AG08395 (cell line): ENCODE measurements at places on chromosomes 7 and 10.

DNA sequence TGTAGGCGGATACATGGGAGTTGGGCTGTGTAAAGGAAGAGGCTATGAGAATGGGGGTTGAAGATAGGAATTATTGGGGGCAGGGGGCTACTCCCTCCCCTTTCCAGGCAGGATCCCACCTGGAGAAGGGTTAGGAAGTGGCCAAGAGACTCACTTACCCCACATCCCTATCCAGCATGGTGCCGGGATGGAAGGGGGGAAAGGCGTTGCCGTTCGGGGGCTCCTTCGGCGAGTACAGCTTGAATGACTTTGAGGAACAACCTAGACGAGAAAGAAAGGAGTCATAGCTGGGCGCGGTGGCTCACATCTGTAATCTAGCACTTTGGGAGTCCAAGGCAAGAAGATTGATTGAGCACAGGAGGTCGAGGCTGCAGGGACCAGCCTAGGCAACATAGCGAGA, 8.9 kb downstream of the LDB1 start:
- DNase-seq = no peak

- DNase-seq = no peak
Observed at GRCh38 chr7:13139436-13139835, 452.0 kb downstream of the ARL4A start.

DNA sequence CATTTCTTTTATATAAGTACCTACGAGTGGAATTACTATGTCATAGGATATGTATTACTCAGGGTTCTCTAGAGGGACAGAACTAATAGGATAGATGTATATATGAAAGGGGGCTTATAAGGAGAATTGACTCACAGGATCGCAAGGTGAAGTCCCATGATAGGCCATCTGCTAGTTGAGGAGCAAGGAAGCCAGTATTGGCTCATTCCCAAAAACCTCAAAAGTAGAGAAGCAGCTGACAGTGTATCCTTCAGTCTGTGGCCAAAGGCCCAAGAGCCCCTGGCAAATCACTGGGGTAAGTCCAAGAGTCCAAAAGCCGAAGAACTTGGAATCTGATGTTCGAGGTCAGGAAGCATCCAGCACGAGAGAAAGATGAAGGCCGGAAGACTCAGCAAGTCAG, 59.8 kb downstream of the GALNT17 start:
- DNase-seq = no peak

GRCh38 chr7:44415510-44415909, 74.9 kb downstream of the NUDCD3 start:
- no peak for DNase-seq

DNA sequence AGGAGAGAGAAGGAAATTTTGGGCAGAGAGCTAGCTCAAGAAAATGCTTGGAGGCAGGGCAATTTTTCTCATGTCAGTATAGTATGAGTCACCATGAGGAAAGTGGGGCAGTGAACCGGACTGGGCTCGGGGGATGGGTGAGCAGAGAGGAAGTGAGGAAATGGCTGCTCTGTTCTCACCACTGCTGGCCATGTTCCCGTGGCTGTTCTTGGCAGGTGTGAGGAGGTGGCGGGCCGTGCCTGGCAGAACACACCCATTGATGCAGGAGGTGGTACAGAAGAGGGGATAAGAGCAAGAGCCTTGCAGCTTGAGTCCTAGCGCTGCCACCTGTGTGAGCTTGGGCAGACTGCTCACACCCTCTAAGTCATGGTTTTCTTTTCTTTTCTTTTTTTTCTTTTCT, 304.4 kb upstream of the LYZL1 start:
- peak; percentile 83 for DNase-seq

GRCh38 chr7:70893971-70894715, 237.8 kb upstream of the GALNT17 start:
- DNase-seq = no peak

GRCh38 chr7:41579961-41580935, 122.6 kb downstream of the INHBA start:
- peak; percentile 75 for DNase-seq

GRCh38 chr10:121900443-121901174, 27.2 kb downstream of the ATE1 start:
- DNase-seq = peak; percentile 71

GRCh38 chr10:19848226-19848985, 32.2 kb downstream of the PLXDC2 start:
- no peak for DNase-seq

- DNase-seq = no peak
Observed at GRCh38 chr10:108801220-108801619, 1122.1 kb downstream of the XPNPEP1 start.

- peak; percentile 18 for DNase-seq
Observed at GRCh38 chr10:58266003-58266825, 1.5 kb downstream of the IPMK start.

- peak; percentile 57 for DNase-seq
Observed at GRCh38 chr10:62224606-62225005, 44.0 kb downstream of the RTKN2 start.

- no peak for DNase-seq
Observed at GRCh38 chr10:36452851-36453250, 672.5 kb upstream of the ANKRD30A start.

- DNase-seq = no peak
Observed at GRCh38 chr7:156895024-156895780, 2.2 kb upstream of the LMBR1 start.

DNA sequence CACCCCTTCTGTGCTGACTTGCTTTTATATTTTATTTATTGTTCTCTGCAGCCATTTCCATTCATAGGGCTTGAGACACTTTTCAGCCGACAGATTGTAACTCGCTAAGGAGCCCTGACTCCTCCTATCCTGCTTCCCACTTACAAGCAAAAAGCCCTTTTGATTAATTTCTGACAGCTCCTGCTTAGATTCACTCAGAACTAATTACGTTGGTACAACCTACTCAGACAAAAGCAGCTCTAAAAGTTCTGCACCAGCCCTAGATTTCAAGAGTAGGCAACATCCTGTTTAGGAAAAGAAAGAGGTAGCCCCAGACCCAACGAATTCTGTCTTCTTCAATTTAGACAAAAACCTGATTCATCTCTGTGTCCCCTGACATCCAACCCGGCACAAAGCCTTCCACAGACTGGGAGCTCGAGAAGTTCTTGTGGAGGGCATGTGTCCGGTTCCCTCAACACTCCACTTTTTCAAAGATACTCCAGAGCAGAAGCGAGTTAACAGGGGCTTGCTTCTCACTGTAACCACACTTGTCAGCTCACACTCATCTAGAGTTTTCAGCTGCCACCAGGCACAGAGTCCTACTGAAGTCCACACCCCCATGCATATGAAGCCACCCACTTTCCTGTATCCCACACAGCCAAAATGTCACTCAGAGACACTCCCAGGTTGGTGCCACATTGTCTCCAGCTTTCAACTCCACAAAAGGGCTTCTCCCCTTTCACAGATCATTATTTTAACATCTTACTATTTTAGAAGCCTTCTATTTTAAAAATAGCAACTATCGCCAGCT, 113.6 kb upstream of the NFE2L3 start:
- no peak for DNase-seq

- DNase-seq = no peak
Observed at GRCh38 chr7:8592167-8592566, 158.8 kb downstream of the NXPH1 start.

DNA sequence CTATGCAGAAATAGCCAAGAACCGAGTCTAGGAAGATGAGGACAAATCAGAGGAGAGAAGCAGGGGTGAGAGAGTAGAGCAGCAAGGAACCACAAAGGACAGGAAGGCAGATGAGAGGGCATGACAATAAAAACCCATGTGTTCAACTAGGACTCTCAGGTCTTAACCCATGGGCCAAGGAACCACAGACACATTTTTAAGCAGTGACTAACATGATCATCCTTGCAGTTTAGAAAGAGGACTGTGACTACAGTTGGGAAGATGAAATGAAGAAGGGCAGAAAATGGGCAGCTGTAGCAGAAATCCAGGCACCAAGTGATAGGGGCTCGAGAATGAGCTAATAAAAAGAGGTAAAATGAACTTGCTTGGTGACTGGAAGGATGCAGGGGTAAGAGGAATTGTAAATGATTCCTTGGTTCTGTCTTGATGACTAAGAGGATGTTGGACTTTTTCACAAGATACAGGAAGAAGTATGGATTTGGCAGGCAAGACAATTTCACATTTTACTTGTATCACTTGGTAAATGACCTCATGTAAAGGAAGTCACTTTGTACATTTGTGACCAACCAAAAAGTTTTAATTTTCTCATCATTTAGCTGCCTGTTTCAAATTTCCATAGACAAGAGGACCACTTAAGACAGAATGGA, 22.8 kb downstream of the SGMS1 start:
- peak; percentile 19 for DNase-seq

GRCh38 chr10:7477538-7478334, 66.9 kb upstream of the SFMBT2 start:
- no peak for DNase-seq

DNA sequence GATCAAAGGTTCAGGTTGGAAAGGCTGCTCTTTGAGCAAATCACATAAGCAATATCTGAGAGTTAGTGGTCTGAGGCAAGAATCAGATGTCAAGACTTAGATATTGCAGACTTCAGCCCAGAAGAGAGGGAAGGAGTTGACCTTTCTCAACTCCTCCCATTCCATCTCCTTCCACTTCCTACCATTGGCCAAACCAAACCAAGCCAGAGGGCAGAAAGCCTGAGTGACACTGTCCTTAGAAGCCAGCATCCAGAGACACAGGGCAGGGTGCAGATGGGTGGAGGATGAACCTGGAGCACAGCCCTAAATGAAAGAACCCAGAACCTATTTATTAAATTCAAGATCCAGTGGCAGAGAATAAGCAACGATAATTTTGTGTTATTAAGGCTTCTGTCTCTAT, 180.5 kb downstream of the HIBADH start:
- no peak for DNase-seq

DNA sequence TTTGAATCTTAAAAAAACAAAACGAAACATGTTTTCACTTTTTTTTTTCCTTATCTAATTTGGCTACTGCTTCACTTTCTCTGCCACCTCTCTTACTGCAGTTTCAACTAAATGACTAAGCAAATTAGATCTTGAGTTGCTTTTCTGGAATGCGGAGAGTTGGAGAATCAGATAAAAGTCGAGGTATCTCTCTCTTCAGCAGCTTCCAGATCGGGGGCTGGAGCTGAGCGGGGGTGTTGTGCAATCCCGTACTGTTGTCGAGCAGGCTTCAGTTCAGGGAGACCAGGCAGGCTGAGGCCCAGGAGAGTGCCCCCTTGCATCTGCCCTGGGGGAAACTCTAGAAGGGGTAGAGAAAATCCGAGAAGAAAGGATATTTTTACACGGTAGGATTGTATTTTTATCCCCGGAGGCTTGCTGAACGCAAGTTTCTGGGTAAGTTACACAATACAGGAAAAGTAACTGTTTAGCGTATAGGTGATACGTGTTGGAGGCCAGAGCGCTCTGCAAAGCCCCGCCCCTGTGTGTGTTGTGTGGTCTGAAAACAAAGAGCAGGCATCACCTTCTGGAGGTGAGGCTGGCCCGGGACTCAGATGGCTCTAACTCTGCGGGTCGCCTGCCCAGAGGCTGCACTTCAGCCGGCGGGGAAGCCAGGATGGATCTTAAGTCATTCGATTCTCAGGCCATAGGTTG, 116.6 kb downstream of the KLF6 start:
- no peak for DNase-seq

DNA sequence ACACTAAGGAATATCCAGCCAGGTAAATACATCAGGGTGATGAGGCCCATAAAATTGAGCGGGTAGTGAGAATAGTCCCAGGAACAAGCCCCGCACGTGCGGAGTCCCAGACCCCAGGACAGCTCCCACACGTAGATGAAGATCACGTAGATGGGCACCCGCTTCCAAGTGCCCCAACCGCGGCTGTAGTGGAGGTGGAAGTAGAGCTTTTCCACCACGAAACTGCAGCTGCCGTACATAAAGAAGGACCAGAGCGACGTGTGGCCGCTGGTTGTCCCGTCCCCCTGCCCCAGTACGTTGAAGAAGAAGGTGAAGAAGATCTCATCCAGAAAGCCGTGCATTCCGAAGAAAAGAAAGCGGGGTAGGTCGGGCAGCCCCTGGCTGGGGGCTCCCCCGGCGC, 948 bp downstream of the TMEM229A start:
- DNase-seq = no peak

DNA sequence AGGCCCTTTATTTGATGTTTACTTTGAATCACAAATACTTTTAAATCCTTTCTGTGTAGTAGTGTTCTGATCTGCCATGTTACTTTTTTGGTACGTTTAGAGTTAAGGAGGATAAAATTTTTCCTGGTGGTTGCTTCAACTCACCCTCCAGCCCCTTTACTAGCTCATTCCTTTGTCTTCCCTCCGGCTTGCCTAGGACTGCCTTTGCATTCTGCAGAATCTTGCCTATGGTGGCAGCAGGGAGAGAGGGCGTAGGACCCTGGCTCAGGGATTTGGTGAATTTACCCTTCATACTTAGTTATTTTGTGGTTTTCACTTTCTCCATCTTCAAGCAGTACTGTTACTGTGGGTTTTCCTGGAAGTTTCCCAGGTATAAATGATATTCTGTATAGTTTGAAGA, 833.5 kb downstream of the XPNPEP1 start:
- no peak for DNase-seq

DNA sequence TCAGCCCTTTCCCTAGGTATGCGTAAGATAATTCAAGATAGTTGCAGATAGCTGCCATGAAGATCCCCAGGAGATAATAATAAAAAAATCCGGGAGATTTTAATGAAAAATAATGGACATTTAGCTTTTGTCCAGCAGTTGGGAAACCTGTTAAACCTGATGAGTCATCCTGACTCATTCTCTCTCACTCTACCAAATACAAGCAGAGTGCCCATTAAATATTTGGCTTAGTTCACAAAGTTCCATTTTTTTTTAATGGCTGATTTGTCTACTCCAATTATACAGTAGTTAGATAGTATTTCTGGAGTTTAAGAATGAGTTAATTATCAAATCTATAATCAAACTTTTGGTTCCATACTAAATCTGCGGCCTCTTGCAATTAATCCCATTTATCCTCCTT, 2.1 kb upstream of the SHTN1 start:
- DNase-seq = peak; percentile 71

DNA sequence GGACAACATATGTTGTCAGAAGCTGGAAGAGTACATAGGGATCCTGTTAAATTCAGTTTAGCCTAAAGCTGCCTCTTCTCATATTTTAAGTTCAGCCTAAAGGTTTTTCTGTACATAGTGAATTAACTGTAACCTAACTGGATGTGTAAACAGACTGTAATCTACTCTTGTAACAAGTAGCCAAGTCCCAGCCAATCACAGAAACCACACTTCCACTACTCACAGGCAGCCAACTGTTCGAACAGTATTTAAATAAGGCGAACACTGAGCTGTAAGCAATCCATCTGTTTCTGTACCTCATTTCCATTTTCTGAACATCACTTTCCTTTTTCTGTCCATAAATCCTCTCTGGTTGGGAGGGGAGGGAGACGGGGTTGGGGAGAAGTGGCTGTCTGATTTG, 15.0 kb upstream of the STN1 start:
- DNase-seq = no peak

GRCh38 chr7:106104721-106105260, 7.3 kb downstream of the SYPL1 start:
- no peak for DNase-seq

GRCh38 chr7:116626886-116627285, 45.1 kb upstream of the MET start:
- DNase-seq = no peak

- no peak for DNase-seq
Observed at GRCh38 chr7:84108787-84109186, 85.8 kb downstream of the SEMA3A start.
